ENCODE measurements at places on chromosomes 12 and 14.

- no peak for DNase-seq
Observed at GRCh38 chr14:102363182-102363943, 622 bp downstream of the TECPR2 start.

- DNase-seq = no peak
Observed at GRCh38 chr12:98738002-98738401, 92.9 kb downstream of the APAF1 start.

DNA sequence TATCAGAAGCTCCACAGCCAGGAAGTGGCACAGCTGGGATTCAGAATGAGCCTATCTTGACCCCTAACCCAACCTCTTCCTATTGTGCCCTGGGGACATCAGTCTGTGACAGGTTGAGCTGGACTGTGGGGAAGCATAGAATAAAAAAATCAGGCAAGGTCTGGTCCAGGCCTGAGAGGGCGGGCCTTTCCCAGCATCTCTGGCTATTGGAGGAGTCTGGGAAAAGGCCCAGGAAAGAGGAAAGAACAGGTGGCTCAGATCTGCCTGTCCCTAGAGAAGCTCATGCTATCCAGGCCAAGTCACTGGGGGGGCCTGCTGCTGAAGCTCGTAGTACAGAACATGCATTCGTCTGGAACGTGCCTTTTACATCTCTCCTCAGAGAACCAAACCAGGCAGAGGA lies 100.5 kb downstream of the PPM1H start:
- no peak for DNase-seq

DNA sequence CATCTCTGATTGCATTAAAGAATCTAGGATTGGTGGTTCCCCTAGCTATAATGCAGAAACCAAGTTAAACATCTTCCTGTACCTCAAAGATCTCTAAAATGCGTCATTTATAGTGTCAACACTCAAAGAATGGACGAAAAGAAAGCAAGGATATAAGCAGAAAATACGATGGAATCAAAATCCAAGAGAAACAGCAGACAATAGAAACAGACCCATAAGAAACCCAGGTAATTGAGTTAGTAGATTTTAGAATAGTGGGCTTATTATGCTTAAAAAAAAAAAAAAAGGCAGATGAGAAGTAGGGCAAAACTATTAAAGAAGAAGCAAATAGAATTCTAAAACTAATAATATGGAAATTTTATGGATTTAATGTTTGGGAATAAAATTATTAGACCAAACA lies 44.4 kb downstream of the USP15 start:
- DNase-seq = no peak

DNA sequence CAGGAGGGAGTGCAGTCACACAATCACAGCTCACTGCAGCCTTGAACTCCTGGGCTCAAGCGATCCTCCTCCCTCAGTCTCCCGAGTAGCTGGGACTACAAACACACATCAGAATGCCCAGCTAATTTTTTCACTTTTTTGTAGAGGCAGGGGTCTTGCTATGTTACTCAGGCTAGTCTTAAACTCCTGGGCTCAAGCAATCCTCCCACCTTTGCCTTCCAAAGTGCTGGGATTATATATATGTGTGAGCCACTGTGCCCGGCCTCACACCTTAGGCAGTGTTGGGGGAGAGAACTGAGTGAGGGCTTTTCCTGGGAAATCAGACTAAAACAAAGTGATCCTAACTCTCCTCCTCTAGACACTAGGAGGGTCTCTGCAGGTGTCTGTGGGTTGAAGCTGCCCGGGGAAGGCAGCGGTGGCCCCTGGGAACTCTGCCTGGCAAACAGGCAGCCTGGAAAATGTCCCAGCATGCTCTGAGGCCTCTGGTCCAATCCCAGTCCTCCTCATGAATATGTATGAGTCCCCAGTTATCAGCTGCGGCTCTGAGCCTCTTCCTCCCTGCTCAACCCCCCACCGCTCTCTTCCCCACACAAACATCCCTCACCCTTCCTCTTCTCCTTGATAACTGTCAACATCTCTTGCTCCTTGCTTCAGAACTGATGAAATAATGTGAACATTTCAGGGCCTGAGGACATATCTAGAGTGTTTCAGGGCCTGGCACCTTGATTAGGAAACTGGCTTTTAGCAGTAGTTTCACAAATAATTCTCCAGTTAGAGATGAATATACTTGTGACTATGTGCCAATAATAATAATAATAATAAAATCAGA lies 7.9 kb upstream of the NAA25 start:
- no peak for DNase-seq

- DNase-seq = no peak
Observed at GRCh38 chr14:94074534-94074933, 6.5 kb downstream of the DDX24 start.
